Central memory CD4-positive, alpha-beta T cell (primary cell): ENCODE measurements at places on chromosomes 4 and X.
A peak's percentile ranks its signal among the peaks of the same experiment; 100 is the strongest.

DNA sequence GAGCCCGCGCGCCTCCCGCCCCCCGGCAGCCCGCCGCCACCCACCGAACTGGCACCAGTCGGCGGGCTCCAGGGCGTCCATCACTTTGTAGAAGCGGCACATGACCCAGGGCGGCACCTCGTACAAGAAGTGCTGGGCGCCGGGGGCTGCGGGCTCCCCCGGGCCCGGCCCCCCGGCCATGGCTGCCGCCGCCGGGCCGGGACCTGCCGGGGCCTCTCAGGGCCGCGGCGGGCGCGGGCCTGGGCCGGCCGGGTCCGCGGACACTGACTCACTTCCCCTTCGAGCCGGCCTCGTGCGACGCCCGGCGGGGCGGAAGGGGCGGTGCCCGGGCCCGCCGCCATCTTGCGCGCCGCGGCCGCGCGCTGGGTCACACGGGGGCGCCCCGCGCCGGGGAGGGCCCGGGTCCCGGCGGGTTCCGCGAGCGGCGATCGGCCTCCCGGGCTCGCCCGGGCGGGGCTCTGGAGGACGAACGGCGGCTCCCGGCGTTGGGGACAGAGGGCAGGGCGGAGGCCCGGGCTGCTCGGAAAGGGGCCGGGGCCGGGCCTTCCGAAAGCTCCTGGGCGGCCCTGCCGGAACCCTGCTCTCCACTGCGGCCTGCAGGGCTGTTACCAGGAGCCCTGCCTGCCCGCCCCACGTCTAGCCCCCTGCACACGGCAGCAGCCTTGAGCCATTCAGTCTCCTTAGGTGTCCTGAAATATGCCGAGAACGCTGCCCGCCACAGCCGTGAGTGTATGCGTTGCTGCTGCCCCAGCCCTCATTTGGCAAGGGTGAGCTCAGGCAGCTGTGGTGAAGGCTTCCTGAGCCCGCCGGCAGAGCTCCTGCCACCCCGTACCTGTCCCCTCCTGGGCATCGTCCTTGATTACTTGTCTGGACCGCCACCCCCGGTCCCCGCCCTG is at the start of gene IRAK1:
TSS of gene IRAK1 (minus strand) at position 270 of the 896 bp plus-strand sequence. CDS start at position 180, 90 bp downstream.
- DNase-seq, result peak; percentile 47

- DNase-seq, result no peak
Measured at GRCh38 chr4:67554096-67554495, 4.4 kb upstream of the STAP1 start.

- DNase-seq, result no peak
Measured at GRCh38 chr4:7096236-7096635, 28.4 kb upstream of the GRPEL1 start.

- no peak for DNase-seq
Measured at GRCh38 chr4:159177265-159178150, 74.6 kb downstream of the RAPGEF2 start.

- DNase-seq, result no peak
Measured at GRCh38 chr4:73816814-73817213, 19.7 kb upstream of the CXCL6 start.

DNA sequence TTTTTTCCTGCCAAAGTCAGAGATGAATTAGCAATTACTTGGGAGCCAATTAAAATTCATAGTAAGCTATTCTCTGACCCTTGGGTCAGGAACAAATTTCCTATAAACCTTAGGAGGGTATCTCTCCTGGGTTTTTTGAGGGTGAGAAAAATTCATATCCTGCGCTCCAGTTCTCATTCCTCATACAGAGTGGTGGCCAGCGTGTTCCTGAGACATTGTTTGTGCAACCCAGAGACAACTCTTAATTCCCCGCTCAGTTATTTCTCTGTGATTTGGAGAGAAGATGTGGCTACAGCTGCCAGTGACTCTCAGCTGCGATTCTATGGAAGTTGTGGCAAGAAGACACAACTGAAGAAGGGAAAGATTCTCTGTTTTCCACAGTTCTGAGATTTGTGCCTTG is 37.9 kb upstream of the CBR4 start:
- DNase-seq, result no peak

DNA sequence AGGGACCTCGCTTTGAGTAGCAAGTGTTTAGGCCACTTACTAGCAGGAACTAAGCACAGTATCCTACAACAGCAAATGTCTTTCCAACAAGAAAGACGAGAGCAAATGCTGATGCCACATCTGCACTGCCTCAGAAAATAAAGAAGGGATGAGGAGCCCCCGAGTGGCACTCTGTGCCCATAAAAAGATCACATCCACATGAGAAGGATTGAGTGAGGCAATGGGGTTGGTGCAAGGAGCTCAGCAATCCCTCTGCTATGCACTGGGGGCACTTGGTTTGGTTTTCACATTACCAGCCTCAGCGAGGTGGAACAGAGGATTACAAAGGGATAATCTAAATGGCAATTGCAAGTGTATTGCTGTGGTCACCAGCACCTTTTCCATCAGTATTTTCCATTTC is 252.8 kb upstream of the SLC7A11 start:
- no peak for DNase-seq

DNA sequence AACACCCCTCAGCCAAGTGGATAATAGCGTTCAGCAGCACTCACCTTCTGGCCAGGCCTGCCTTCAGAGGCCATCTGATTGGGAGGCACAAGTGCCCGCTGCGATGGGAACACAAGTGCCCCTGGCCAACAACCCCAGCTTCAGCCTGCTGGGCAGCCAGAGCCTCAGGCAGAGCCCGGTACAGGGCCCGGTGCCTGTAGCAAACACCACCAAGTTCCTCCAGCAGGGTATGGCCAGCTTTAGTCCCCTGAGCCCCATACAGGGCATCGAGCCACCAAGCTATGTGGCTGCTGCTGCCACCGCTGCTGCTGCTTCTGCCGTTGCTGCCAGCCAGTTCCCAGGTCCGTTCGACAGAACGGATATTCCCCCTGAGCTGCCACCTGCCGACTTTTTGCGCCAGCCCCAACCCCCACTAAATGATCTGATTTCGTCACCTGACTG is 55.9 kb upstream of the MTM1 start:
- no peak for DNase-seq

DNA sequence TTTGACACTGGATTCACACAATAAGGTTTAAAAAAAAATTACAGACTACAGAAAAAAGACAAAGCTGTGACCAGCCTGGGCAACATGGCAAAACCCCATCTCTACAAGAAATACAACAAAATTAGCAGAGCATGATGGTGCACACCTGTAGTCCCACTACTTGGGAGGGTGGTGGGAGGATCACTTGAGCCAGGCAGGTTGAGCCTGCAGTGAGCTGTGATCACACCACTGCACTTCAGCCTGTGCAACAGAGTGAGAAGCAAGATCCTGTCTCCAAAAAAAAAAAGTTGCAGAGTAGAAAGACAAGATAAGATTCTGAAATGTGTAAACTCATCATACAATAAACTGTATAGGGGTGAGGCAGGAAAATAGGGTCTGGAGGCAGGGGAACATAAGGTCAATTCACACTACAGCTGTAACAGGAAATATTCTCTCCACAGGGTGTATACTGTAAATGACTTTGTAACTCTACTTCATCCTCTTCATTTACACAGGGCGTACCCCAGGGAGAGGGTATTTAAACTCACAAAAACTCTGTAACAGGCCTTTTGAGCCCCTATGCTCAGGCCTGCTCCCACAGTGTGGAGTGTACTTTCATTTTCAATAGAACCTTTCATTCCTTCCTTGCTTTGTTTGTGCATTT is 112.6 kb upstream of the MAPK10 start:
- DNase-seq, result no peak
